ENCODE measurements at places on chromosomes 2 and 18.

DNA sequence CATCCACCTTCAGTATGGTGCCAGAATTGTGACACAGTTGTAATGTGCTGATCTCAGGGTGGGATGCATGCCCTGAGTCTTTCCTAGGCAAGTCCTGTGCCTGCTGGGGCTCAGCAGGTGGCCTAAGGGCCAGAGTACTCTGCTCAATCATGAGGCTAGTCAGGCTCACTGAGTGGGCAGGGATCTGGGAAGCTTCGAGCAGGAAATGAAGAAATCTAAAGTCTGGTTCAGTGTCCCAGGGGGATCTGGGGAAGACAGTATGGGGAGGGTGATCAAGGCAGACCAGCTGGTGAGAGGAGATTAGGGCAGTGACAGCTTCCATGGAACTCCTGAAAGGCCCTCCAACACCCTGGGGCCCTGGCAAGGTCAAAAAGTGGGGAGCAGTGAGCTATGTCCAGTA lies 8.9 kb upstream of the ANKRD29 start:
- DNase-seq = no peak

DNA sequence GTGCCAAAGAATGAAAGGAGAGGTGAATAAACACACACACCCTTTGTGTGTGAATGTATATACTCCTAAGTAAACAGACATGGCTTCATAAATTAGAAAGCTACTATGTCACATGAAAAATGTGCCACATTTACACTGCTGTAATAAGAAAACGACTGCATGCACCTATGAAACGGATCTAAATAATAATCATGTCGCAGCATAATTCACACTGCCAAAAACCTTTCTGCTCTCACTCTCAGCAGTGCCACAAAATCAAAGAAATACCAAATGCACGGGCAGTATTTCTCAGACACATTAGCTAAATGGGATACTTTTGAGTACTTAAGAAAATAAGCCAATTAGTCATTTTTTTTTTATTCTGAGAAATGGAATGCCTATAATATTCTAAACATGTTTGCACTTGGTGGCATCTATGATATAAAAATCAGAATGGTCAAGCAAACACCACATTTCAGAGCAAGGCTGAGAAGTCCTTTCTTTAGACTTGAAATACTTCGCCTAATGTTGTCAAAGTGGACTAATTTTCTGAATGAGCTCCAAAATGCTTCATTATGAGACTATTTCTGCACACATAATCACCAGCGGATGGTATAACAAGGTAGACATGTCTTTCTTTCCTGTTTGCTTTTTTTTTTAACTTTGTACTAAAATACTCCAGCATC lies 6.6 kb downstream of the BCL11A start:
- no peak for DNase-seq

DNA sequence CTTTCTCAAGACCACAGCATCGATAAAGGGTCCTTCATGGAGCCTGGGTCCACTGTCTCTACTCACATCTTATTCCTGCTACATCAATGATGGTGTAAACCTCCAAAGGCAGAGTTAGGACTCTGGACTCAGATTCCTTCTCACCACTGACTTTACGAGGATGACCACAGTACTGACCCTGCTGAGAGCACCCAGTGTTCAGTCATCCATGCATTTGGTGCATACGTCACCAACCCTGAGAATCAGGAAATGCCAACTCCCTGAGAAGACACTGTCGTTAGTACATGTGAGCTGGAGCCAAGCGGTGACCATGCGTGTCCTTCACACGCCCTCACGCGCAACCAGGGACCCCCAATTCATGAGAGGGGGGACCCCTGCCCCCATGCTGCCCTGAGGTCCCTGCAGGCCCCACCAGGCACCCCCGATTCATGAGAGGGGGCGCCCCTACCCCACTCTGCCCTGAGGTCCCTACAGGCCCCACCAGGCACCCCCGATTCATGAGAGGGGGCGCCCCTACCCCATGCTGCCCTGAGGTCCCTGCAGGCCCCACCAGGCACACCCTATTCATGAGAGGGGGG lies 178.4 kb upstream of the TPO start:
- no peak for DNase-seq

DNA sequence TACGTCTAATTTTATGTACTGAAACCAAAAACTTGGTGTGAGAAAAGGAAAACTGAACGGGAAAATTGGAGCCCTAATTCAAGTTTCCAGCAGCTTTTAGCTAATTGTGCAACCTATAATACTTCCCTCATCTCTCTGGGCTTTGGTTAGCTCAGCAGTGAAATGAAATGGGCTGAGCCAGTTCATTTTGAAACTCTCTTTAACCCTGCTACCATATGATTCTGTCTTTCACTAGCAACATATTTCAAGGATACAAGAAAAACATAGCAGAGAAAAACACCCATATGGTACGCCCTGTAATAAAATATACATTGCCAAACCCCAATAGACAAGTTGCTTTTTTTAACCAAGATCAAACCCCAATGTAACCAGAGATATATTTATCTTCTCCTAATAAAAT lies 799 bp downstream of the SYT4 start:
- DNase-seq = no peak

- no peak for DNase-seq
Measured at GRCh38 chr2:215895330-215895729, 118.0 kb downstream of the MREG start.

DNA sequence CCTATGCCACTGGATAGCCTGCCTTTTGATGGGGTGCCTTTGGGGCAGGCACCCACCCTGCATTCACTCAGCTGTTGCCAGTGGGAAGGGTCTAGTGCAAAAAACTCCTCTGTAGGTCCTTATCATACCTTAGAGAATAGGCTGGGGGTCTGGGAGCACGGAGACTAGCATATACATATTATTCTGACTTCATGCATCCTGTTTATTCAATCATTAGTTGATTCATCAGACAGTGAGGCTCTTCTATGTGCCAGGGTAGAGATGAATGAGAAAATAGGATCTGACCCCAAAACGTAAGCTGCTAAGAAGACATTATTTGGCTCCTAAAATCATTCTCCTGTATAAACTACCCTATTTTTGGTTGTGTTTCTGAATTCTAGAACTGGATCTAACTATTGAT lies 153.3 kb downstream of the TPGS2 start:
- DNase-seq = no peak

- no peak for DNase-seq
Measured at GRCh38 chr2:222884805-222885424, 24.1 kb downstream of the ACSL3 start.

GRCh38 chr2:71846669-71847291 lies 300.9 kb downstream of the CYP26B1 start:
- peak; percentile 83 for DNase-seq

- DNase-seq = peak; percentile 11
Measured at GRCh38 chr18:27005589-27005988, 140.1 kb upstream of the AQP4 start.

GRCh38 chr2:69169655-69170389 lies 156.8 kb downstream of the ANTXR1 start:
- DNase-seq = no peak

DNA sequence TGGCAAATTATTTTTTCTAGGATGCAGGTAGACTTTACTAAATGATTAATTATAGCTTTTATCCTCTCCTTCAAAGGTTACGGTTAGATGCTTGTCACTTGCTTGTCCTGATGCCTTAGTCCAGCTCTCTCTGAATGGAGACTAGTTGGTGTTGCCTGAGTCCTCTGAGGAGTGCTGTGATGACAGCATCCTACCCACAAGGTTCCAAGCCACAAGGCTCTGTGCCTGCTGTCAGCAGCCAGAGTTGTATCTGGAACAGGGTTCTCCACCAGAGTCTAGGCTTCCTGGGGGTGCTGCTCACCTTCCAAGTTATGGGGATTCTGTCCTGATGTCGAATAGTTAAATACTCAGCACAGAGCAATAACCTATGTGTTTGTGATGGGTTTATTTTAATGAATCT lies 125.7 kb downstream of the GALNT1 start:
- no peak for DNase-seq

DNA sequence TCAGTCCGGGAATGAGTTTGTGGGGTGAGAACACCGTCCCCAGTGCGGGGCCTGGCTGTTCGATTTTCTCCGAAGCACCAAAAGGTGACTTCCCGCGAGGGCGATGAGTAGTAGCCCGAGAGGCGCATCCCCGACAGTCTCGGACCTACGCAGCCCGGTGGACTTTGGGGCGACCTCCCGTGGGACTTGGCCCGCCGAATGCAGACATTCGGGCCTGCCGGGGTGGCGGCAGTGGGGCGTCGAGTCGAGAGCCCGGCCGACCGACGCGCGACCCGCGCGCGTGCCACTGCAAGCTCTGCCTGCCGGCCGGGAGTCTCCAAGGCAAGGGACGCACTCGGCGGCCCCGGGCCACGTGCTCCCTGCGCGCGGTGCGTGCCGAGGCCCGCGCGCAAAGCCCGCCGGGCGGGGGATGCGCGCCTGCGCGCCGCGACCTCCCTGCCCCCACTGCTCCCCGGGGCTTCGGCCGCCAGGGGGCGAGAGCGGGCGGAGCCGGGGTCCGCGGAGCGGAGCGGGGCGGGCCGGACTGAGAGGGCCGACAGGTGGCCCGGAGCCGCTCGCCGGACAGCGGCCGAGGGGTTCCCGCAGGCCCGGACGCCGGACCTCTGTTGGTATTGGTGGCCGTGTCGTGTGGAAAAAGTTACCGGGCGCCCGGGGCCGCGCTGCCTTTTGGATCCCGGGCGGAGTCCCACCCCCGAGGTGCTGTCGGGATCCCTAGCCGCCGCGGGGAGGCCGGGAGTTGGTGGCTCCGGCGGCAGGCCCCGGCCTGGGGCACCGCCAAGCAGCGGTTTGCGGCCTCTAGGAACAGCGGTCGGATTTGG lies 1.9 kb downstream of the PTMA start:
- peak; percentile 98 for DNase-seq

GRCh38 chr2:207996848-207997247 lies 28.5 kb downstream of the PLEKHM3 start:
- DNase-seq = no peak

GRCh38 chr2:10124538-10125045 lies 2.1 kb downstream of the RRM2 start:
- DNase-seq = peak; percentile 55

DNA sequence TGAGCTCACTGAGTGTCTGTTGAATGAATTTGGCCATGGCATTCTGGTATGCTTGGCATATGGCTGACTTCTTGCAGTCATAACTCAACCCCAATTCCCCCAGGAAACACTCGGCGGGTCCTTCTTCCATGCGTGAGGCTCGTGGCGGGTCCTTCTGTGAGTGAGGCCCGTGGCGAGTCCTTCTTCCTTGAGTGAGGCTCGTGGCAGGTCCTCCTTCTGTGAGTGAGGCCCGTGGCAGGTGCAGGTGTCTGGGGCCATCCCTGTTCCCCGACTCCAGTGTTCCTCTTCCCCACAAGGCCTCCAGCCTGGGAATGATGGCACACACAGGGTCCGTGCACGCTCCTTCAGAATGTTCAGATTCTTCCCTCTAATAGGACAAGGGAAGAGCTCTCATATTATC lies 169.0 kb downstream of the EIPR1 start:
- no peak for DNase-seq

All from AG20443 (cell line).